Aorta (tissue), 5 donors: ENCODE measurements at places on chromosomes 11 and 22. TPM values are rescaled to one million over a fixed set of nuclear protein-coding genes. Genes with fewer than 3 reads are reported as not detected.
A peak's percentile ranks its signal among the peaks of the same experiment; 100 is the strongest.

Gene EHF
- 0.75 TPM for total RNA-seq

Gene RIBC2
- total RNA-seq, result 0.55 TPM

Gene IFITM10
- total RNA-seq, result 10.7 TPM

Gene SRSF8
- 40.5 TPM for total RNA-seq

Gene RIMBP3B
- total RNA-seq, result not detected

DNA sequence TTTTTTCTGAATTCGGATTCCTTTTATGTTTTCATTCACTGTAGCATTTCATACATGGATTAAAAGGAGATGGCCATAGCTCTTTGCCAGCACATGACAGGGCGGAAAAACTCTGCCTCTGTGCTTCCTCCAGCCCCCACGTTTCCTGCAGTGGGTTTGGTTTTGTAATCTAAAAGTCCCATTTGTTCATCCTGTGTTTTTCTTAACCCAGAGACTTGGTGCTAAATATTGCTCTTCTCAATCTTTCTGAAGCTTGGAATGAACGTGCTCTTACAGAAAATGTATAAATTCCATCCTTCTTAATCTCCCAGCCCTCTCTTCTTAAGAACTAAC, 89.9 kb downstream of the PPP6R3 start:
- no peaks in the 10 kb centered on the region for H3K4me1 ChIP-seq
- H3K27ac ChIP-seq, result no peak overlapping the region
- H3K27me3 ChIP-seq, result no peaks in the 10 kb centered on the region
- no peak overlapping the region for H3K4me3 ChIP-seq
- DNase-seq, result no peak

- no peak overlapping the region for H3K4me3 ChIP-seq
- no peak overlapping the region for H3K27ac ChIP-seq
- peaks cover 2% of the 10 kb centered on the region for H3K27me3 ChIP-seq
- H3K4me1 ChIP-seq, result no peaks in the 10 kb centered on the region
- DNase-seq, result no peak
Measured at GRCh38 chr11:118295199-118295598, 9.3 kb upstream of the CD3E start.

- H3K4me1 ChIP-seq, result no peaks in the 10 kb centered on the region
- no peak for DNase-seq
Measured at GRCh38 chr11:11391169-11391568, 38.1 kb upstream of the CSNK2A3 start.

DNA sequence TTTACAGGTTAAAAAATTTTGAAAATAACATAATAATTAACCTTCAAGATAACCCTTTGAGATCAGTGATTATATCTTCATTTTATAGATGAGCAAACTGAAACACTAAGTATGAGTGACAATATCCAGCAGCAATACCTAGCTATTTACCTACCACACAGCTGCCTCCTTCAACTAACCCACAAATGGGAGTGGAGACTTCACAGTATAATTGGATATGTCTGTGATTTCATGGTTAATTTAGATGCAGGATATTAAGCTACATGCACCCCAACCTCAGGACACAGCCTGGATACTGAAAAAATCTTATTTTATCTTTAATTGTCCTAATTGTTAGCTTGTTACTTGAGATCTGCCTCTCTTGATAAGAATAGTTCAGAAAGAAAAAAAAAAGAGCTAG, 297.2 kb upstream of the ANO5 start:
- H3K4me3 ChIP-seq, result no peak overlapping the region
- H3K27ac ChIP-seq, result no peak overlapping the region
- no peaks in the 10 kb centered on the region for H3K4me1 ChIP-seq
- H3K27me3 ChIP-seq, result no peaks in the 10 kb centered on the region
- no peaks in the 10 kb centered on the region for H3K36me3 ChIP-seq

GRCh38 chr11:72295471-72295870, 51.5 kb upstream of the PHOX2A start:
- H3K27me3 ChIP-seq, result no peaks in the 10 kb centered on the region
- no peak overlapping the region for H3K4me3 ChIP-seq
- no peaks in the 10 kb centered on the region for H3K4me1 ChIP-seq
- DNase-seq, result no peak
- H3K27ac ChIP-seq, result no peak overlapping the region
- H3K36me3 ChIP-seq, result no peaks in the 10 kb centered on the region

- peak; percentile 21 for DNase-seq
- peaks cover 2% of the 10 kb centered on the region for H3K4me1 ChIP-seq
- H3K27me3 ChIP-seq, result no peaks in the 10 kb centered on the region
- H3K36me3 ChIP-seq, result no peaks in the 10 kb centered on the region
Measured at GRCh38 chr11:116598036-116598435, 174.8 kb downstream of the BUD13 start.

DNA sequence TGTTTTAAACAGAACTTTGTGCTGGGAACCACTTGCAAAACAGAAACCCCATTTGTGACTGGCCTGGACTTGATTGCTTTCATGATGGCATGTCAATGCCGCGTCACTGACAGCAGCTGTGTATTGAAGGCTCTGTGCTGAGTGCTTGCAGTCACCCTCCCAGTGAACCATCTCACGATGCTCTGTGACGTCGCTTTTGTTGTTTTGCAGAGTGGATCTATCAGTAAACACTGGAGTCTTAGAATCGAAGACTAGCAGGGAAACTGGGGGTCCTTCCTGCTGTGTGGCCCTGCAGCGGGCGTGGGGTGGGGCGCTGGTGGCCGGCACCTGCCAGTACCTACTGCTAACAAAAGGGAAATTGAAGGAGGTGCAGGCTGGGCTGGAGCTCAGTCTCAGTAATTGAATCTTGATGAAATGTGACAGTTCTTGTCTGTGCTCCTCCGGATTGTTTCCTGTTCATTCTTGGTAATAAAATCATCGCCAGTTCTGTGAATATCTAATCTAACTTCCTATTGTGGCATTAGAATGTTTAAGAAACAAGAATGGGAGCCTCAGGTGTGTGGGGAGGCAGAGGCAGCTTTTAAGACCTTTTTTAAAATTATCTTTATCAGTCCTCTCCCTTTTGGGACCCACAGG, 50.5 kb upstream of the PARVG start:
- no peak for DNase-seq
- no peak overlapping the region for H3K27ac ChIP-seq
- H3K4me1 ChIP-seq, result no peaks in the 10 kb centered on the region

GRCh38 chr11:83349296-83349695, 63.1 kb upstream of the CCDC90B start:
- no peak overlapping the region for H3K27ac ChIP-seq
- H3K4me1 ChIP-seq, result no peaks in the 10 kb centered on the region
- H3K27me3 ChIP-seq, result no peaks in the 10 kb centered on the region
- no peak overlapping the region for H3K4me3 ChIP-seq
- no peak for DNase-seq

DNA sequence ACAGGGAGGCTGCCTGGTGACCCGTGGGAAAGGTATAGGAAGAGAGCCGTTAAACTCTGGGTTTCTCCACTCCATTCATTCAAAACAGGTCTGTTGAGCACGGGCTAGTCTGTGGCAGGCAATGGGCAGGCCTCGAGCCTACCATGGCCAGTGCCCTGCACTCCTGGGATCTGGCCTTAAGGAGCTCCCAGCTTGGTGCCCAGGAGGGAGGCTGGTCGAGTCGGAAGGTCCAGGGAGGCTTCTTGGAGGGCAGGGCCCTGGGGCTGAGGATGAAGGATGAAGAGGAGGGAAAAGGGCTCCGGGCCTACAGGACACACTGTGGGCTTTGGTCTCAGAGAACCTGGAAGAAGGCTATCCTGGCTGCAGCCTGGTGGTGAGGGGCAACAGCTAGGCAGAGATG, 41.9 kb upstream of the MN1 start:
- H3K27ac ChIP-seq, result no peak overlapping the region
- no peaks in the 10 kb centered on the region for H3K36me3 ChIP-seq
- DNase-seq, result peak; percentile 51
- no peaks in the 10 kb centered on the region for H3K4me1 ChIP-seq

DNA sequence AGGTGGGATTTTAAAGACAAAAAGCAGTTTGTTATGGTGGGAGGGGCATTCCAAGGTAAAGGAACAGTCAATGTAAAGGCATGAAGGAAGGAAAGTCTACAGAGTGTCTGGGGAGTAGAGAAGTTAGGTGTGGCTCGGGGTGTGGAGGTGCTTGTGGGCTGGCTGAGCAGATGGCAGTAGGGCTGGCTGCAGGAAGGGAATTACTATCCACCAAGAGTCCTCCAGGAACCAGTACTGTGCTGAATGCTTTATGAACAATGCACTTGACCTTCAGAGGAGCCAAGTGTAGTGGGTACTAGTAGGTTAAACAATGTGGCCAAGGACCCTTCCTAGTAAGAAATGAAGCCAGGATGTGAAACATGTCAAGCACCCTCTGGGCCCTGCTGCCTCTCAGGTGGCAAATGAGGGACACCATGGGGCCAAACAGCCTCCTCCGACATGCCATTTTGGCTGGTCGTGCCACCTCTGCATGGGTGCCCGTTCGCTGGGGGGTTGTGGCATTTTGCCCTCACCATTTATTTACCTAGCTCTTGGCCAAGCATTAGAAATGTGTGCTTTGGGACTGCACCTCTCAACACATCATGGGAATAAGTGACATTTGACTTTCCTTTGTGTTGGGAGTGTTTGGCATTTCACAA, 123.6 kb upstream of the TENM4 start:
- no peak for DNase-seq
- no peaks in the 10 kb centered on the region for H3K36me3 ChIP-seq
- no peak overlapping the region for H3K4me3 ChIP-seq
- no peaks in the 10 kb centered on the region for H3K4me1 ChIP-seq
- no peak overlapping the region for H3K27ac ChIP-seq

GRCh38 chr11:22674470-22675439, 8.3 kb downstream of the GAS2 start:
- H3K27ac ChIP-seq, result no peak overlapping the region
- H3K36me3 ChIP-seq, result no peaks in the 10 kb centered on the region
- H3K27me3 ChIP-seq, result no peaks in the 10 kb centered on the region
- no peaks in the 10 kb centered on the region for H3K4me1 ChIP-seq

DNA sequence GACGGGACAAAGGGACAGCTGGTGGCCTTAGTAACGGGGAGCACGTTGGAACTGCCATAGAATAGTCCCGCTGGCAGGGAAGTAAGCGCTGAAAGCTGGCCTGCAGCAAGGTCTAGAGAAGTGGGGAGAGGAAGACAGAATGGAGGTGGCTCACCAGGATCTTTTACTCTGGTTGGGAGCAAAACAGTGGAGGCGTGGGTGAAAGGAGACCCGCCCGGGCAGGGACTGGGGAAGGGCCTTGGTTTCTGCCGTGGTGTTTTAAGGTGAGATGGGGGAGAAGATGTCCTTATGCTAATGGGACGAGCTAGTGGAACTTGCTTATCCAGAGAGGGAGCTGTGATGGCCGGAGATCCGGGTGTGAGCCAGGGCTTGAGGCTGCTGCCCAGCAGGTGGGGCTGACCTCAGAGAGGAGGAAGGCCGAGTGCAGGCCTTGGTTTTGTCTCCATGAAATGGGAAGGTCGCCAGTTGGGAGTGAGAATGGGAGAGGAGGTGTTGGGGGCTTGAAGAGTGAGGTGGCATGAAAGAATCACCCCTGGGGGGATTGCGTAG, 56.4 kb upstream of the CTTN start:
- H3K27me3 ChIP-seq, result no peaks in the 10 kb centered on the region
- peaks cover 12% of the 10 kb centered on the region for H3K36me3 ChIP-seq
- no peak for DNase-seq
- no peak overlapping the region for H3K4me3 ChIP-seq

DNA sequence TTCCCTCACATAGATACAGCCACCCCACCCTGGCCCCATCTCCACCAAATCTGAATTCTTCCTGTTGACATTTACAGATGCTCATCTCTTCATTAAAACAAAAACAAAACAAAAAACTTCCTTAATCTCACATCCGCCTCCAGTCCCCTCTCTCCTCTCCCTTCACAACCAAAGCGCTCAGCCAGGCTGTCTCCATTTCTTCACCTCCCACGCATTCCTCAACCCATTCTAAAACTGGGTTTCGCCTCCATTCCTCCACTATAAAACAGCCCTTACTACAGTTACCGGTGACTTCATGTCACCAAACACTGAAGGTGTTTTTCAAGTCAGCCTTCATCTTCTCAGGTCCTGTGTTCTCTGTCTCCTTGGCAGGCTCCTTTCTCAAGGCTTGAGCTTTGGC, 9.6 kb downstream of the BACE1-AS start:
- no peaks in the 10 kb centered on the region for H3K4me1 ChIP-seq
- H3K36me3 ChIP-seq, result no peaks in the 10 kb centered on the region
- H3K27me3 ChIP-seq, result no peaks in the 10 kb centered on the region
- no peak for DNase-seq
- no peak overlapping the region for H3K4me3 ChIP-seq
- no peak overlapping the region for H3K27ac ChIP-seq
